Activated CD4-positive, alpha-beta T cell treated with anti-CD3 and anti-CD28 coated beads for 36 hours (primary cell): ENCODE measurements at places on chromosomes 2 and 18.

DNA sequence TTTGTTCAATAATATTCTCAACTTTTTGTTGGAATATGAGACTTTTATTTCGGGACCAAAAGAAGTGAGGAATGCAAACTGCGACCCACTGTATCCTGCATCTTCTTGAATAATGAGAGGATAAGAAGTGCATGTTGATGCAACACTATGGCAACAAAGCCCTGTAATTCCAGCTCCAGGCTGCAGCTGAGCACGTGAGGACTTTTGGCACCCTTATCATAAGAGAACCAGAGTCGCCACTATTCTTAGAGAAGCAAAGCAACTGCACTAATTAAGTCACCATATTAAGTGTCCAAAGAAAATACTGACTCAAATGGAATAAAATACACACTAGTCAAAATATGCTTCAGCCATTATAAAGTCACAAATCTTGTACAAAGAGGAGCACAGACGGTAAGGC lies 65.8 kb downstream of the FAM210A start:
- no peak for DNase-seq

DNA sequence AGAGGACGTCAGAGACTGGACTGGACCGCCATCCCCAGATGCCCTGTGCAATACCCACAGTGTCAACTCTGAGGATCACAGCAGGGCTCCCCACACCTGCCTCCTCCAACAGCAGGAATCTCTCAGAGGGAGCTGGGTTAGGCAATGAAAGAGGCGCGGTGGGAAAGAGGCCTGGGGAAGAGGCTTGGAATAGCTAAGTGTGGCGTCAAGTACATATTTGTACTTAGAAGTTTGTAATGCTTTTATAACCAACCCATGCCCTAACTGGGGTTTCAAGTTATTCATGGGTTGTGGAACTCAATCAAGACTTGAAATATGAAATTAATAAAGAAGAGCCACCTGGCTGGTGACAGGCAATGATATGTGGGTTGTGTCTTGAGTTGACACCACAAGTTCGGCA lies 28.7 kb downstream of the CYP26B1 start:
- DNase-seq, result no peak

DNA sequence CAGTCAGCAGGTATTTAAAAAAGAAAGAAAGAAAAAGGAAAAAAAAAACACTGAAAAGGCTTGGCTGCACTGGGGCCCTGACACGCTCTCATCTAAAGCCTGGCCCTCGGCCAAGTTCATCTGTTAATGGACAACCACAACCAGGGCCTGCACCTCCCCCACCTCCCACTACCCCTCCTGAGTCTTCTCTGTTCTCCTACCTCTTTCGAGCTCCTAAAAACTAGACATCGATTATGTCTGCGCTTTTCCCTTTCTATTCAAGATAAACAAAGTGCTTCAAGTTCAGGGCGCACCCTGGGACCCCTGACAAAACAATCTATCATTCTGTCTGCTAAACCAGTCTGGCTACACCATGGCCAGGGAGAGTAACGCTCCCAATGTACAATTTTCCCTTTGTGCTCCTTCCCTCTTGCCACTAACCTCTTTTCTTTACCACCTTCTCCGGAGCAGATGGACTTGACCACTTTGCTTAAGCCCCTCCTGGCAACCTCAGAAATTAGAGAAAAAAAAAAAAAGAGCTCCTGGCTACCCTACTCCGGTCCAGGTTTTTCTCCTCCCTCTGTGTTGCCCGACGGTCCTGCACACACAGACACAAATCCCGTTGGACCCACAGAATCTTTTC lies 22.7 kb downstream of the BCL11A start:
- DNase-seq, result no peak

- DNase-seq, result no peak
Observed at GRCh38 chr18:58402247-58402646, 226.6 kb downstream of the ALPK2 start.

DNA sequence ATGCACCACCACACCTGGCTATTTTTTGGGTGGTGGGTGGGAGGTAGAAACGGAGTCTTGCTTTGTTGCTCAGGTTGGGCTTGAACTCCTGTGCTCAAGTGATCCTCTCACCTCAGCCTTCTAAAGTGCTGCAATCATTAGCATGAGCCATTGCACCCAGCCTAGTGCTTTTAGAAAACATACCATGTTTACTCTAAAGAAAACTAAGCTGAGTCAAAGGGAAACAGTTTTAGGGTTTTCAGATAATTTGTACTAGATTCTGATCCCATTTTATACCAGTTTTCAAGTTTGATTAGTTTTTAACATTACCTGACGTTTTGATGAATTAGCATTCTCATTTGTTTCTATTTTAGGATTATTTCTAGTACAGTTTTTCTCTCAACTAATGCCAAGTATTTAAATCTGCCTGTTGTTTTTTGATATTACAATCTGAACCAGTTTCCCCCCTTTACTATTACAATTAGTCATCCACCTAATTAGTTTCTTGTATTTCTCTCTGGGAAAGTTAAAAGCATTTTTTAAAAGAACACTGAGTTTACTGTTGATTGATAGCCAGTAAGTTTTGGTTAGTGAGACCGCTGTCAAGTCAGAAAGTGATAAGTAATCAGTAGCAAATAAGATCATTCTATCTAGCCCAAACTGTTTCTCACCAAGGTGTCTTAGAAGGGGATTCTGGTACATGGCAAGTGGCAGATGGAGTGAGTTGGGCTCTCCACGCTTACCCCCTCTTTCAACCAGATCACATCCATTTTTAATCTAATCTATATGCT lies 24.2 kb upstream of the TBR1 start:
- no peak for DNase-seq
